Smooth muscle cell of the pulmonary artery (primary cell): ENCODE measurements at places on chromosomes 2 and 18. TPM values are rescaled to one million over a fixed set of nuclear protein-coding genes. Genes with fewer than 3 reads are reported as not detected.

The CFC1 gene
- total RNA-seq: not detected in 2 replicates

The PIK3C3 gene
- total RNA-seq: 55.2 and 57.1 TPM in 2 replicates

The SCN3A gene
- total RNA-seq: 0.40 and 0.85 TPM in 2 replicates

The ZNF532 gene
- total RNA-seq: 57.8 and 66.3 TPM in 2 replicates

The PROKR1 gene
- not detected in 2 replicates for total RNA-seq

The MYCN gene
- 0.07 TPM in 1 of 2 replicates, not detected in the other for total RNA-seq

The CROCC2 gene
- 0.13 TPM in 1 of 2 replicates, not detected in the other for total RNA-seq

The HOXD10 gene
- total RNA-seq: not detected in 2 replicates

The CRYGD gene
- not detected in 2 replicates for total RNA-seq

The HNMT gene
- 8.0 and 69.4 TPM in 2 replicates for total RNA-seq

The MEP1B gene
- total RNA-seq: 0.07 TPM in 1 of 2 replicates, not detected in the other

The SOWAHC gene
- 13.1 and 22.6 TPM in 2 replicates for total RNA-seq

The SIX3 gene
- not detected in 2 replicates for total RNA-seq

The SSB gene
- total RNA-seq: 59.6 and 85.0 TPM in 2 replicates

The PSMA8 gene
- not detected in 2 replicates for total RNA-seq

The CPO gene
- total RNA-seq: not detected in 2 replicates
